ENCODE measurements at places on chromosomes 7 and 10.

- no peak for DNase-seq
Measured at GRCh38 chr7:102323914-102324195, 32.4 kb downstream of the SPDYE6 start.

DNA sequence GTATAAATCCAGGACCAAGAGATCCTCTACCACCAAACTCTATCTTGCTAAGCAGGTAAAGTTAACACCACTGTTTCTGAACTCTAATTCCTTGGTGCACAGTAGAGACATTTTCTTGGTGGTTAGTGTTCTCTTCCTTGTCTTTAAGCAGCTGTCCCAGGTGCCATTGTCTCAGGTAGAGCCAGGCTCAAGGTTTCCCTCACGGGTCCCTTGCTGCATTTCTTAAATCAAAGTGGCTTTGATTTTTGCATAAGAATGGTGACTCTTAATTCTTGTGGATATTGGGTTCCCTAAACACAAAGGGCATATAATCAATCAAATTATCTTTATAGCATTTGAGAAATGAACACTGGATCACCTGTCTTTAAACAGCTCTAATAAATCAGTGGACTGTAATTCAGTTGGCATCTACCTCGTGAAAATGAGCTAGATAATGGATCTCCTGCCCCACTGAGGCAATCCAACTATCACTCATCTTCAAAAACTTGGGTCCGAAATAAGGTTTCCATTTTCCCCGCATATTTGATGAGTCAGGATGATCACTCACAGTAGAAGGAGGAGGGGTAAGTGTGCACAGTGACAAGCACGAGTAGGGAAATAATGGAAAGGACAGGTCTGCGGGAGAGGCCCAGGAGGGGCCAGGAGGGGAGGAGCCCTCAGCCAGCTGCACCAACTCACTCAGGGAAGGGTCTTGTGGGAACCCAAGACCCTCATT is 2.4 kb downstream of the ABCC2 start:
- no peak for DNase-seq

- DNase-seq, result no peak
Measured at GRCh38 chr7:20214132-20214531, 3.1 kb downstream of the MACC1 start.

GRCh38 chr10:123831259-123831658 is 60.3 kb downstream of the CPXM2 start:
- no peak for DNase-seq

DNA sequence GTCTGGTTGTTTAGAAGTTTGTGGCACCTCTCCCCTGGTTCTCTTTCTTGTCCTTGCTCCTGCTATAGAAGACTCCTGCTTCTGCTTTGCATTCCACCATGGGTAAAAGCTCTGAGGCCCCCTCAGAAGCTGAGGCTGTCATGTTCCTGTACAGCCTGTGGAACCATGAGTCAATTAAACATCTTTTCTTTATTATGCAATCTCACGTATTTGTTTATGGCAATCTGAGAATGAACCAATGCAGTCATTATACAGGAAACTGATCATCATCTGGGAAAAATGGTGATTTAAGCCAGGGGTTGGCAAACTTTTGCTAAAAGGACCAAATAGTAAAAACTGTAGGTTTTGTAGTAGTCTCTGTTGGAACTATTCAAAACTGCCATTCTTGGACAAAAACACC is 175.4 kb downstream of the CSTF2T start:
- DNase-seq, result no peak

DNA sequence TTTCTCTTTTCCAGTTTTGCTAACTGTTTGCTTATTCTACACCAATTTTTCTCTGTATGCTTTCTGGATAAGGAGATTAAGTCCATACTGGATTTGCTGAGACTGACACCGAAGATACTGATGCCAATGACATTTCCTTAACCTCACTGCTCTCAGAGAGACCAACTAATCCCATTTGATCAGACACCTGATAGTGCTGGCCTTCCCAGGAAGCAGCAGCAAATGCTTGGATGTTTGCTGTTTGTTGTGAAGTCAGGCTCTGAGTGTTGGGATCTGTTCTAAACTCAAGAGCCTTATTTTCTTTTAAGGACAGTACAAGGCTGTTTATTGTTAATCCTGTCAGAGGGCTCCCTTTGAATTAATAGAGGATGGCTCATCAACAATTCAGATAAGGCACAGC is 143.3 kb downstream of the ANK3 start:
- DNase-seq, result no peak

DNA sequence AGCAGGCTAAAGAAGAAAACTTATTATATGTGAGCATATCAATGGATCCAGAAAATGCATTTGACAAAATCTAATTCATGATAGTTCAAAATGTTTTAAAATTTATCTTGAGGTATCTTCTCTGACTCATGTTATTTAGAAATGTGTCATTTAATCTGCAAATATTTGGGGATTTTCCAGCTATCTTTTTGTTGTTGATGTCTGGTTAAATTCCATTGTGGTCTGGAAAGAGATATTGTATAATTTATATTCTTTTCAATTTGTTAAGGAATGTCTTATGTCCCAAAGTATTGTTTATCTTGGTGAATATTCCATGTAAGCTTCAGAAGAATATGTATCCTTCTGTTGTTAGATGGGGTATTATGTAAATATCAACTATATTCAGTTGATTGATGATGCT is 942.5 kb downstream of the KCNMA1 start:
- DNase-seq, result no peak

DNA sequence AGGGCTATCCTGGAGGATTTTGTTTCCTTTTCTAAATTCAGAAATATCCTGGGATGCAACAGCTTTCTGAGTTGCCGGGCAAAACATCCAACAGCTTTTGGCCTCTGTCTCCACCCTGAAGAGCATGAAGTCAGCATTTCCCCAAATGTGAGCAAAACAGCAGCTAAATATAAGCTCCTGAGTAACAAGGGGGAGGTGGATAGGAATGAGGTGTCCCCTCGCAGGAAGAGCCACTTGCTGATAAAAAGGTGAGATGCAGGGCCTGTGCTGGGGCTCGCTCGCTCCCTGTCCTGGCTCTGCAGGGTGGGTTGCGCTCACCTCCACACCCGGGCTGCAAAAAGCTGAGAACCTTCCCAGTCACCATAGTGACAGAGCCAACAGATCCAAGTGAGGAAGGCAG is 264.3 kb downstream of the ZEB1 start:
- no peak for DNase-seq

GRCh38 chr10:77442699-77443189 is 194.9 kb downstream of the KCNMA1 start:
- DNase-seq, result no peak

- DNase-seq, result no peak
Measured at GRCh38 chr7:106979551-106980357, 64.8 kb upstream of the PRKAR2B start.

- DNase-seq, result no peak
Measured at GRCh38 chr7:6276911-6277408, 4.5 kb upstream of the CYTH3 start.

DNA sequence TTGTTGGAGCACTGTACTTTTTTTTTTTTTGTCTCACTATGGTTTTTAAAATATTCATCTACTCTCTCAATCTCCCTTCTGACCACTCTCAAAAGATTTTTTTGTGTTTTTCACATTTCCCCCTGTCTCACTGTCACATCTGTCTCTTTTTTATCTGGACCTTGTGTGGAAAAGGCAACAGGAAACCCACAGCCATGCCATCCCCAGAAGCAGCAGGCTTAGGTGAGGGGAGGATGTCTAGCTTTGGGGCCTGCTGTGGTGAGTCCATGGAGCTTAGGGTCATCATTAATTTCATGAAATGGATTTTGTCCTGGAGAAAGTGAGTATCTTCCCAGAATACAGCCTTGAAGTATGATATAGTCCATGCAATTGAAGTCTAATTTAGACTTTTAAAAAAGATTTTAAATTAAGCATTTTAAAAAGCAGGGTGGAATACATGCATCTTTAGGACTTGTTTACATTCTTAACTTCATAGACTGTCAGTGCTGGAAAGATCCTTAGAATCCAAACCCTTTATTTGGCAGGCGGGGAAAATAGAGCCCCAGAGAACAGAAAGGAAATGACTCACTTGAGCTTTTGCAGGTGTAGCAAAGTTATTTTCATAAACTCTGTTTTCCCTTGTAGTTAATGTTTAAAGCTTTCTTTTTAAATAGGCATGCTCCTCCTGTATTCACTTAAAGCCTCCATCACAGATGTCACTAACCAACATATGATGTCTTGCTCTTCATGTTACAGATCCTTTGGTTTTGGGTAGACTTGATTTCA is 25.1 kb downstream of the MINDY4 start:
- no peak for DNase-seq

DNA sequence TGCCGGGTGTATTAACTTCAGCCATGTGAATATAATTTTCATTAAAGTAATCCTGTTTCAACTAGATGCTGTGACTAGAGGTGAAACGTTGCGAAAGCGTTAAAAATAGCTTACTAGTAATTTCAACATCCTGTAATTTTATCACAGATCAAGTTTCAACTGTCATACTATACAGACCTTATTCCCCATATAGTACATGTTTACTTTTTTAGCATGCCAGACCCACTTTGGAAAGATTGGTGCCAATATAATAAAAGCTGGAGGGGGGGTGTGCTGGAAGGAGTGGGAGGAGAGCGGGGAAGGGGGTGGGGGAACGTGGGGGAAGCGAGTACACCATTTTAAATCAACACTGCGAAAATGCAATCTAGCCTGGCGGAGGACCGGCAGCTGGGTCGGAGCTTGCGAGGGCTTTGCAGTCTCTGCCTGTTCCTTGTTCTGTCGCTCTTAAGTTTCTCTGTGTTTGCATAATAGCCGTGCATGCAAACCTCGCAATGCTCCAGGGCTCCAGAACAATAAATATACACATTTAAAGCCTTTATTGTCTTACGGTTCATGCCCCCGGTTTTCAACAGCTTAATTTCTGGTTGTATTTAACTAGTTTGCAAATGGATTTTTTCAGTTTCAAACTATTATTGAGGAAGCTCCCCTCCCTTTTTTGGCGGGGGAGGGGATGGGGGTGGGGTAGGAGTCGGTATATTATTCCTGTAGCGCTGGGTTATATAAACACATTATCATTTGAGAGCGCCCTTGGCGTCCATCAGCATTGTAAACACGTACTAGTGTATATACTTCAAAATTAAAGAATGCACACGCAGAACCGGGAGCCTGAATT is 1.3 kb upstream of the ARID5B start:
- no peak for DNase-seq

DNA sequence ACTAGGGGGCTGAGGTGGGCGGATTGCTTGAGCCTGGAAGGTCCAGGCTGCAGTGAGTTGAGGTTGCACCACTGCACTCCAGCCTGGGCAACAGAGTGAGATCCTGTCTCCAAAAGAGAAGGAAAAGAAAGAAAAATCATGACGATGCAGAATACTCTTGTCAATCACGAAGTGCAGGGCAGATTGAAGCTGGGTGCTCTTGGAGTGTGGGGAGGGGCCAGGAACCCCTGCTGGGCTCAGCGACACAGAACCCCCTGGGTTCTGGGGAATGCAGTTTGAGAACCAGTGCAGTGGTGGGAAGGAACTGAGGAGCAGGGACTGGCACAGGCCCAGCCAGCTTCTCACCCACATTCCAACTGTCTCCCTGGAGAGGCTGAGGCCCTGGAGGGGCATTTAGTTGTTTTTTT is 10.8 kb upstream of the INTS1 start:
- DNase-seq, result no peak

GRCh38 chr10:49602380-49603023 is 7.6 kb upstream of the SLC18A3 start:
- peak; percentile 15 for DNase-seq

DNA sequence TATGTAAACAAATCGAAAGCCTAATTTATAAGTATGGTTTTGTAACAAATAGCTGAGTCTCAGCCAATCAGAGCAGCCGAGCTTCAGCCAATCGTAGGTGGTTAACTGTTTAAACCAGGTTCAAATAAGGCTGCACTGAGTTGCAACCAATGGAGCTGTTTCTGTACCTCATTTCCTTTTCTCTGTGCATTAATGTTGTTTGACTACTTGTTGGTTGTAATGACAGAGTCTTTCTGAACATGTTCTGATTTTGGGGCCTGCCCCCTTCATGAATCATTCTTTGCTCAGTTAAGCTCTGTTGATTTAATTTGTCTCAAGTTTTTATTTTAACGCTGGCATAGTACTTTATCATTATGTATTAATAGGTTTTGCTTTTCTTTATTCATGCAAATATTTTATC is 14.6 kb downstream of the OTUD1 start:
- no peak for DNase-seq

GRCh38 chr10:18414061-18414460 is 237.3 kb downstream of the NSUN6 start:
- DNase-seq, result no peak

- DNase-seq, result no peak
Measured at GRCh38 chr7:129072479-129073011, 17.6 kb upstream of the TNPO3 start.

GRCh38 chr7:19920166-19920565 is 146.7 kb upstream of the TMEM196 start:
- no peak for DNase-seq

DNA sequence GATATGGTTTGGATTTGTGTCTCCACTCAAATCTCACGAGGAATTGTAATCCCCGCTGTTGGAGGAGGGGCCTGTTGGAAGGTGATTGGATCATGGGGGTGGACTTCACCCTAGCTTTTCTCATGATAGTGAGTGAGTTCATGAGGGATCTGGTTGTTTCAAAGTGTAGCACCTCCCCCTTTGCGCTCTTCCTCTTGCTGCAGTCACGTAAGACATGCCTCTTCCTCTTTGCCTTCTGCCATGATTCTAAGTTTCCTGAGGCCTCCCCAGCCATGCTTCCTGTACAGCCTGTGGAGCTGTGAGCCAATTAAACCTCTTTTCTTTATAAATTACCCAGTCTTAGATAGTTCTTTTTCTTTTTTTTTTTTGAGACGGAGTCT is 17.1 kb downstream of the CDNF start:
- no peak for DNase-seq

GRCh38 chr7:74518654-74519053 is 64.9 kb downstream of the GTF2IRD1 start:
- DNase-seq, result no peak

GRCh38 chr10:102627736-102628293 is 16.5 kb upstream of the TRIM8 start:
- no peak for DNase-seq

DNA sequence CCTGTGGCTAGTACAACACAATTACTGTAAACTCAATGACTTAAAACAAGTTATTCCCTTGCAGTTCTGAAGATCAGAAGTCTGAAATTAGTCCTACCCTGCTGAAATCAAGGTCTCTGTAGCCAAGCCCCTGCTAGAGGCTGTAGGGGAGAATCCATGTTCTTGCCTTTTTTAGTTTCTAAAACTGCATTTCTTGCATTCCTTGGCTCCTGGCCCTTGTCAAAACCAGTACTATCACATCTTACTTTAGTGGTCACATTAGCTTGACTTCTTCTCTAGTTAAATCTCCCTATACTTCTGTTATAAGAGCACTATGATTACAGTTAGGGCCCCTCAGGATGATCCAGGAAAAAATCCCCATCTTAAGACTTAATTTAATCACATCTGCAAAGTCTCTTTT is 567.0 kb downstream of the GFRA1 start:
- no peak for DNase-seq

GRCh38 chr7:24440892-24441291 is 132.4 kb upstream of the PALS2 start:
- no peak for DNase-seq

- no peak for DNase-seq
Measured at GRCh38 chr7:39557911-39558310, 8.3 kb upstream of the YAE1 start.

- no peak for DNase-seq
Measured at GRCh38 chr10:95964756-95965155, 57.0 kb downstream of the CC2D2B start.

All from type B pancreatic cell (in vitro differentiated cells).